ENCODE measurements at places on chromosomes 16 and 17. TPM values are rescaled to one million over a fixed set of nuclear protein-coding genes. Genes with fewer than 3 reads are reported as not detected.
A peak's percentile ranks its signal among the peaks of the same experiment; 100 is the strongest.

The WDR81 gene
- total RNA-seq = 8.5 TPM

GRCh38 chr17:13594762-13595598, 6.7 kb downstream of the HS3ST3A1 start:
- no peak for DNase-seq

DNA sequence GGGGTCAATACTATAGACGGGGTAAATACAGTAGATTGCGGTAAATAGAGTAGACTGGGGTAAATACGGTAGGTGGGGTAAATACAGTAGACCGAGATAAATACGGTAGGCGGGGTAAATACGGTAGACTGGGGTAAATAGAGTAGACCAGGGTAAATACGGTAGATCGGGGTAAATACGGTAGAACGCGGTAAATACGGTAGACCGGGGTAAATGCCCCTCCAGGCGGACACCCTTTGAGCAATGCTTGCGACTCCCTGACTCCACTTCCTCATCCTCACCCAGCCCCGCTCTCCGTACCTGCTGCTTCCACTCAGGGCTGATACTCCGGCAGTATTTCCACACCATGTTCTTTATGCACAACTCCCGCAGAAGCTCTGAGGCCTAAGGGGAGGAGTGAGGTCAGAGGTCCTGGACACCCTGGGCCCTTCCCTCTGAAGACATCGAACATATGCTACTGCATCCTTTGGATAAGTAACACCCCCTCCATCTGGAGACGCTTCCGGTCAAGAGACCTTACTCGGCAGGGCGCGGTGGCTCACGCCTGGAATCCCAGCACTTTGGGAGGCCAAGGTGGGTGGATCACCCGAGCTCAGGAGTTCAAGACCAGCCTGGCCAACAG, 13.3 kb upstream of the CRK start:
- no peak for DNase-seq

GRCh38 chr17:66717641-66718058, 117.3 kb upstream of the CACNG5 start:
- no peak for DNase-seq

GRCh38 chr17:9022573-9023391, 1.5 kb downstream of the NTN1 start:
- DNase-seq = peak; percentile 56

DNA sequence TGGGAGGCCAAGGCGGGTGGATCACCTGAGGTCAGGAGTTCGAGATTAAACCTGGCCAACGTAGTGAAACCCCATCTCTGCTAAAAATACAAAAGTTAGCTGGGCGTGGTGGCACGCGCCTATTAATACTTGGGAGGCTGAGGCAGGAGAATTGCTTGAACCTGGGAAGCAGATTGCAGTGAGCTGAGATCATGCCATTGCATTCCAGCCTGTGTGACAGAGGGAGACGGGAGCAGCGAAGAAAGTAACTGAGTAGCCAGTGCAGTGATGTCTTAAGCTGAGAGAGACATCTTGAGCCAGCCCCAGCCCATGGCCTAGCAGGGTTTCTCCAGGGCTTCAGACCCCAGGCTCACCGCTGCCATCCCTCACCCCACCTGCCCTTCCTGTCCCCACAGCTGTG, 9.8 kb upstream of the SMIM5 start:
- no peak for DNase-seq

The OTOA gene
- total RNA-seq = not detected

The ALOX12 gene
- not detected for total RNA-seq

The BAIAP3 gene
- 3.7 TPM for total RNA-seq

The WNT3 gene
- 0.91 TPM for total RNA-seq

DNA sequence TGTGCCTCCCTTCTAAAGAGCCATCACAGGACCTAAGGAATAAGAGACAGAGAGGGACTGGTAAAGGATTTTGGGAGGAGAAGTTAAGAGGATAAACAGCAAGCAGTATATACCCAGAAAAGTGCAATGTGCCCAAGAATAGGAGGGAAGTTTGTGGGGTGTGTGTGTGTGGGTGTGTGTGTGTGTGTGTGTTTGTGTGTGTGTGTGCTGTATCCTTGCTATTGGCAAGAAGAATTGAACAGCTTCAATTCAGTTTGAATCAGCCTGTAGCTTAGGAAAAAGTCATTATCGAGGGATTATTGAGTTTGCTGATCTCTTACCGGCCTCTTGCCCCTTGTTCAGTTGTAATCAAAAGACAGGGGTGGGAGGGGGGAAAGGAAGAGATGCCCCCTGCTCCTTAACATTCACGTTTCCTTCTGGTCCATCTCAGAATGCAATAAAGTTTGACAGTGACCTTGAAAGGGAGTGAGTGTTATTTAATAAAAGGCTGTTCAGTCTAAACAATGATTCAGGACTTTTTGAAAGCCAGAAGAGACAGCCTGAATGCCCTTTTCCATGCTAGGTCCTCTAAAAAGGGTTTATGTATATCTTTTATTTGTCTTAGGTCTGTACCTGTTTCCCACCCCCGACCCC, 23.9 kb upstream of the MAPT start:
- DNase-seq = no peak

GRCh38 chr17:7328840-7329373, at the start of gene NEURL4:
Gene NEURL4 (minus strand): TSS chr17:7329335. CDS start chr17:7329312, 23 bp downstream.
- DNase-seq = no peak

DNA sequence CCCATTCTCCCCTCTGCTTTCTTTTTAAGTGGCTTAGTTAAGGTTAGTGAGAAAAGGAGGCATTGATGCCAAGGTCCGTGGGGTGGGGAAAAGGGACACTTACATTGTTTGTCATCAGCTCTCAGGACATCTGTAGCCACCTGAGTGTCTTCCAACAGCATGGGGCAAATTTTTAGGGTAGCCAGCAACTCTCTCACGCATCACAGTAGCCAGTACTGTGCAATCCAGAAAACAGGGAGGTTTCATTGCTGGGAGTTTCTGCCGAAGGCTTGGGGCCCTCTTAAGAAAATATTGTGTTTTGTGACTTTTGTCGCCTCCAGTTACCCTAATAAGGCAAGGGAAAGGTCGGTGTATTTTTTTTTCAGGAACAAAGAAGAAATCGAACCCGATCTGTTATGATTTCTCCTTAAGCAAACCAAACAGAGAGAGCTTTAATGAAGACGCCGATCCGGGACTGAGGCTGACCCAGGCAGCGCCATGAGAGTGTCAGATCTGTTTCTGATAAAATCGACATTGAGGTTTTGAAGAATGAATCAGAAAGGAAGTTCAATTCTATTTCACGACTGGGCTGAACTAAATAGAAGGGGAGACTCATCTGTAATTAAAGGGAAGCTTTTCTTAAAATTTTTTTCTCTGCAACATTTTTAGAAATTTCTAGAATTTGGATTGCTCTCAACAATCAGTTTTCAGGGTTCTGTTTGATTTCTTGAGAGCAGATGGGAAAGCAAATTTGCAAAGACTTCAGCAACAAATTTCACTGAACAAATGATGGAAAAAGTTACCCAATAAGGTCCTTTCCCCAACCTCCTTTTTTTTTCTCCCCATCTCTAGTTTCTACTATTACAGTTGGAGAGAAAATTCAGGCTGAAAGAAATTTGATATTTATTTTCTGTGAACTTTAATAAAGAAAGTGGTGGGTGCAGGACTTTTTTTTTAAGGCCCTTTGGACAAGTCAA, 144.7 kb upstream of the IRX3 start:
- no peak for DNase-seq

GRCh38 chr16:57497121-57497520, 10.8 kb upstream of the DOK4 start:
- DNase-seq = peak; percentile 21

DNA sequence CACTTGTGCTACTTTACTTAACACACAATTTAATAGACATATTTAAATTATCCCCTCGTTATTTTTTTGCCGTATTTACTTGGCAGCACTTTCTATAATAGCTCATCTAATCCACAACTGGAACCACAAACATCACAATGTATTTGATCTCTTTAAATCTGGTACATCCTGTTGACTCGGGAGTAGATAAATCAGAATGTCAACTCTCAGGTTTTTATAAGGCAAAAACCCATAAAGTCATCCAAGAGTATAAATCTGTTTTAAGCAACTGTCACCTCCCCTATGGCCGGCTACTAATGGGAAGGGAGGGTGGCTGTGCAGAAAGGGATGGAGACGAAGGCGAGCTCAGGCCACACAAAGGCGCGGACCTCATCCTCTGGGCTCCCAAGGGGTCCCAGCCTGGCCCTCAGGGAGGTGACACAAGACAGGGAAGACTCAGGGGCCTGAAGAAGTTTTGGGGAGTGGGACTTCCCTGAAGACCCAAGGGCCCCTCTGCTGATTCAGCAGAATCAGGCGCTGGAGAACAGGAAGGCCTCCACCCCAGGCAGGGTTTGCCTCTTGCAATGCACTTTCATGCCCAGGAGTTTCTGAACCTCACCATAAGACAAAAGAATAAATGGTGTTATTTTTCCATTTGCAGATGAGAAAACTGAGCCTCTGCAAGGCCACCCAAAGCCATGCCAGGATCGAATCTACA, 122.5 kb downstream of the ZNF423 start:
- DNase-seq = no peak

DNA sequence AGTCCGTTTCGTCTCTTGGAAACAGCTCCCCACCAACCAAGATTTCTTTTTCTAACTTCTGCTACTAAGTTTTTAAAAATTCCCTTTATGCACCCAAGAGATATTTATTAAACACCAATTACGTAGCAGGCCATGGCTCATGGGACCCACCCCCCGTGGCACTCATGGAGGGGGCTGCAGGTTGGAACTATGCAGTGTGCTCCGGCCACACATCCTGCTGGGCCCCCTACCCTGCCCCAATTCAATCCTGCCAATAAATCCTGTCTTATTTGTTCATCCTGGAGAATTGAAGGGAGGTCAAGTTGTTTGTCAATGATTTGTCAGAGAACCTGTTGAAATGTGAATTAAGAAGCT, 48.2 kb downstream of the IL21R start:
- no peak for DNase-seq

The C1QTNF1 gene
- total RNA-seq = 143 TPM

The CDRT15L2 gene
- not detected for total RNA-seq

- no peak for DNase-seq
Measured at GRCh38 chr16:88337021-88337420, 45.7 kb upstream of the ZNF469 start.

Measured in Right ventricle myocardium superior (tissue), 1 donor.